Stimulated activated CD4-positive, alpha-beta T cell treated with anti-CD3 and anti-CD28 coated beads, Interleukin-15, amount 100 ng/mL, for 48 hours (primary cell): ENCODE measurements at places on chromosomes 5 and 9.

GRCh38 chr5:40202814-40203440 lies 476.8 kb upstream of the PTGER4 start:
- DNase-seq, result no peak

- DNase-seq, result no peak
These were observed 27.7 kb downstream of the FGD3 start for GRCh38 chr9:92974761-92975755.

DNA sequence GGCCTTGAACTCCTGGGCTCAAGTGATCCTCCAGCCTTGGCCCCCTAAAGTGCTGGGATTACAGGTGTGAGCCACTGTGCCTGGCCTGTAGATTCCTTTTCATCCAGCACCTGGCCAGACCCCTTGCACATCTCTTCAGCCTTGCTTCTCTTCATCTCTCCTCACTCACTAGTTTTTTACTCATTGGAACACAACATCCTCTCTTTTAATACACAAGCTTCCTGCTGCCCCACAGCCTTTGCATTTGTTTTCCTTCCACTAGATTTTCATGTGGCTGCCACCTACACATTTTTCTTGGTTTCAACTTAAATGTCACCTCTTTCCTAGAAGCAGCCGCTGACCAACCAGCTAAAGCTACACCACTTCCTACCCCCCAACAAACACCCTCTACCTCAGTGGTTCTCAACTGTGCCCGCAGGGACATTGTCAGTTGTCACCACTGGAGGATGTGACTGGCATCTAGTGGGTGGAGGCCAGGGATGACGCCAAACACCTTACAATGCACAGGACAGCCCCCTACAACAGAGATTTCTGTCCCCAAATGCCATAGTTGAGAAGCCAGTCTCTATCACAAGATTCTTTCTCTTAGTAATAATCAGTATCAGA lies 33.7 kb downstream of the HAVCR1 start:
- peak; percentile 72 for DNase-seq

DNA sequence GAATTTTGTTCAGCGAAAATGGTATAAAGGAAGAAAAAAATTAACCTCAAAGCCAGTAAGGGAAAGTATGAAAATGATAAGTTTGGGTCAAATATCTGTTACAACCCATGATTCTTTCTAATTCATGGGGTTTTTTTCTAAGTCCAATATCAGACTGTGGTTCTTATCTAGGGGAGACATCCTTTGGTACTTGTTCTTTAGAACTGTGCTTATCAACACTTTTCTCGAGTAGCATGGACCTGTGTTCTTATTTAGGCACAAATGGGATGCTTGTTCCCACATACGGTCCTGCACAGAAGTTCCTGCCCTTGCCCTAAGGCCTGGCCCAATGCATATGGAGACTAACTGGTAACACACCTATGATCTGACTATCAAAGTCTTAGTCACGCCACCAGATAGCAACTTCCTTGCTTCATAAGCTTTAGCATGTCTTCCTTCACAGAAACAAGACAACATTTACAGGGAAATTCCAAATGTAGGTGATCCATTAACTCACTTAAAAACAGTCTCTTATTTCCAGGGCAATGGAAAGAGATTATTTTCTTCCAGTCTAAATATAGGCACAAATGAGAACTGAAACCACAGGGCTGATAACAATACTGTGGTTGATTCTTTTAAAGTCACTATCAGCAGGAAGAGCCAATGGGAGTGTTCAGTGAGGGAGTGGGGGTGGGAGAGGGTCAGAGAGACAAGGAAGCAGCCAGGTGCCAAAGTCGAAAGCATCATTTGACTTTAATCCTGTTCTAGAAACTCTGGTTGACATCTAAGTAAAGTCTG lies 268.8 kb upstream of the ANKRD55 start:
- DNase-seq, result no peak
